Activated T-helper 1 cell treated with anti-CD3 and anti-CD28 coated beads, Interleukin-2, amount 50 U/mL, for 16 hours (primary cell): ENCODE measurements at places on chromosomes 5 and 9.

DNA sequence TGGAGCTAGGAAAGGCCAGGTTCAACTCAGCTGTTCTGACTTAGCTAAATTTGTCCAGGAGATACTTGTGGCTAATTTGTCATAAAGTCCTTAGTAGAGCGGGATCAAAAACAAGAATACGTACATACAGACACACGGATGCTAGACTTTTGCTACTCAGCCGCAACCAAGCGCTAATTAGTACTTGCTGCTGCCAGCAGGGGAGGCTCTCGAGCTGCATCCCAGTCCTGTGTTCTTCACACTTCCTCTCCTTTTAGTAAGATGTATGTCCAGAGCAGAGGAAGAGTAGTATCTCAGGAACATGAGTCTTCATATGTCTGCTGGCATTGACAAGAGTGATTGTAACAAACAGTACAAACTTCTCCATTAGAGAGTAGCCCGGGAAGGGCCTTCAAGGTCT lies 58.3 kb downstream of the CYFIP2 start:
- DNase-seq: no peak

- no peak for DNase-seq
Observed at GRCh38 chr5:138720840-138721239, 32.4 kb upstream of the CTNNA1 start.

GRCh38 chr5:71922584-71923106 lies 184.6 kb upstream of the MAP1B start:
- no peak for DNase-seq

DNA sequence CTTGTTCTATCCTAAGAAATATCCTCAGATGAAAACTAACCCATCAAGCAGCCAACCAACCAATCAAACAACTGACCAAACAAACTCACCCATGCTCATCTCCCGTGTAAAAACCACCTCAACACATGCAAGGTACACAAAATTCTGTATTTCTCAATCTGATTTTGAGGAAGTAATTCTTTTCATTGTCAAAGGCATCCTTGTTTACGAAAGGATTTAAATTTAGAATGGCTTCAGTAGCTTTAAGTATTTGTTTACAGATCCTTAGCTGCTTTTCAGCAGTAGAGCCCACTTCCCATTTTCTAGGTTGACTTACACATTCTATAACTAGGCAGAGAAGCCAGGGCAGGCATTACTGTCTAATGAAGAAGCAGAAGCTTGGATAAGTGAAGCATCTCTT lies 78.6 kb downstream of the NTRK2 start:
- no peak for DNase-seq

DNA sequence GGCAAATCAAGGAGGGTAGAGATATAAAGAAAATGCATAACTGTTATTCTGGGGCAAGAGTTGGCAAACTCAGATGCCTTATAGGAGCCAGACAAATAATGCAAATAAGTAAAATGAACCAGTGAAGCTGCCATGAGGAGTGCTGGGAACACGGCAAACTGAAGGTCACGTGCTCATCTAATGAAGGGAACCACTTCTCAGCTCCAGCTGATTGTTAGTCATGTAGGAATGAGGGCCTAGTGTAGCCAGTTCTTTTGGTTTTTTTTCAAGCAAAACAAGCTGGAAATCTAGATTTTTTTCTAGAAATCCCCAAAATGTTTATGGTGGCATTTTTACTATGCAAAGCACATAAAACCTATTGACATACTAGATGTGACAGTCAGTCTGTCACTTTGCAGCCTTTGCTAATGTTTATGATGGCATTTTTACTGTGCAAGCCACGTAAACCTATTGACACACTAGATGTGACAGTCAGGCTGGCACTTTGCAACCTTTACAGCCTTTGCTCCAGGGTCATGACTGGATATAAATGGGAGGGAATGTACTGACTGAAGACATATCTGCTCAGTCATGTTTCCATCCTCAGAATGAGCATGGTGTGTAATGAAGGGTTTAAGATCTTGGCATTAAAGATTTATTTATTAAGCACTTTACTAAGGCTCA lies 39.4 kb downstream of the RUSC2 start:
- no peak for DNase-seq
